HT1080 (cell line): ENCODE measurements at places on chromosomes 3 and 15.

- peak; percentile 48 for DNase-seq
Observed at GRCh38 chr15:73858062-73858461, 15.3 kb upstream of the TBC1D21 start.

- DNase-seq: peak; percentile 95
Observed at GRCh38 chr3:188683032-188683521, 488.7 kb upstream of the TPRG1 start.

DNA sequence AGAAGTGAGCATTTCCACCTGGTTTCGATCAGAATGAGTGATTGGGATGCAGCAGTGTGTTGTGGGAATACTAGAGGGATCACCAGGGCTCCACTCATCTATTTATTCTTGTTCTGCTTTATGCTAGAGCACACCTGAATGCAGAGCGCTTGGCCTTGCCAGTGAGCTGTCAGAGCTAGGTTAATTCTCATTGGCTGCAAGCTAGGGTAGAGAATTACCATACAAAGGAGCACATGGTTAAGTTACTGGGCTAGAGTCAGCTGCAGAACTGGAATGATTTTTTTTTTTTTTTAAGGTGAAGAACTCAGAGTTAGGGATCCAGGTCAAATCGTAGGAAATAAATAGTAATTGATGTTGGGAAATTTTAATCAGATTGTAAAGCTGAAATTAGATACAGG is 8.8 kb downstream of the EIF2AK4 start:
- no peak for DNase-seq

GRCh38 chr3:170751083-170751898 is 118.7 kb downstream of the RPL22L1 start:
- peak; percentile 99 for DNase-seq

- DNase-seq: no peak
Observed at GRCh38 chr15:88629071-88629470, 7.9 kb downstream of the AEN start.

DNA sequence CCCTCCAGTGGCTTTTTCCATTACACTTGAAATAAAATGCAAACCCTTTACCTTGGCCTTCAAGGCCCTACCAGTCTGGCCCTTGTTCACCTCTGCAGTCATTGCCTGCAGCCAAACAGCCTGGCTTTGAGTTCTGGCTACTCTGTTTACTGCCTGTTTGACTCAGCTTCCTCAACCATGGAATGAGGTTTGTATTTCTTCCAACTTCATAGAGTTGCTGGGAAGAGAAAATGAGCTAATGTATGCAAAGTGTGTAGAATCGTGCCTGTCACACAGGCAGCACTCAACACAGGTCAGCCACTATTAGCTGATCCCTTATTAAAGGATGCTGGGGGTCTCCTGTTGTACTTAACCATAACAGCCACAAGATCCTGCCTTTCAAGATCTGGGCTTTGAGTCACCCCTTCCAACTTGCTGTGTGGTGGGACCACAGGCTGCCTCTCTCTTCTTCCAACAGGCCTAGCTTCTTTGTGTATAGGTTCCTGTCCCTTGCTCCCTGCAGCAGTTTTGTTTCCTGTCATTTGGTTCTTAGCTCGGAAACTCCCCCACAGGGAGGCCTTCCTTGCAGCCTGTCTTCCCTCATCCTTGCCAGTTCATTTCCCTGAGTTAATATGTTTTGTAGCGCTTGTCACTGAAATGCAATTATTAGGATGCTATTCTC is 6.4 kb downstream of the MED12L start:
- DNase-seq: peak; percentile 65
